Vagina (tissue), 2 donors: ENCODE measurements at places on chromosomes 2 and 18. TPM values are rescaled to one million over a fixed set of nuclear protein-coding genes. Genes with fewer than 3 reads are reported as not detected.
A peak's percentile ranks its signal among the peaks of the same experiment; 100 is the strongest.

Gene PRLH
- not detected for total RNA-seq

Gene ABHD1
- not detected for total RNA-seq

GRCh38 chr2:40480596-40480995, 28.7 kb upstream of the SLC8A1 start:
- H3K27me3 ChIP-seq = no peaks in the 10 kb centered on the region
- no peak for DNase-seq
- H3K36me3 ChIP-seq = no peaks in the 10 kb centered on the region
- H3K4me3 ChIP-seq = no peak overlapping the region
- no peak overlapping the region for H3K27ac ChIP-seq

DNA sequence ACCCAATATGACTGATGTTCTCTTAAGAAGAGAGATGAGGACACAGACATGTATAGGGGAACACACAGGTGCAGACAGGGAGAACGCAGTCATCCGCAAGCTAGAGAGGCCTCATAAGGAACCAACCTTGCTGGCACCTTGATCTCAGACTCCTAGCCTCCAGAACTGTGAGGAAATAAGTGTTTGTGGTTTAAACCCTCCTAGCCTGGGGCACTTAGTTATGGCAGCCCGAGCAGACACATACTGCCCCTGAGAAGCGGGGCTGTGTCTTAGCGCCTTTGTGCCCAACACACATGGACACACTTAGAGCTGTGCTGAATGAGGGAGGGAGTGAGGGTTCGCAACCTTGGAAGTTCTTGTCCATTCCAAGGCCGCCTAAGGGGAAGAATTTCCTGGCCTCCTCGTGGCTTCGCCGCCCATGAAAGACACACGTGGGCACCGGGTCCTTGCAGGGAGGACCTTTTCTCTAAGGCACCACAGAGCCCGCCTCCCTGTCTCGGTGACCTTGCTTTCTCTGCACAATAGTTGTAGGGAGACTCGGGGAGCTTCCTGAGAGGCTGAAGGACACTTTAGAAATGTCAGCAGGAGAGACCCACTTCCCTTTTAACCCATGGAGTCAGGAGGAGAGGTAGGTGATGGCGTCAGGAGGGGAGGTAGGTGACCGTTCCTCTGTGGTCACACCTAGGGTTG, 224.5 kb upstream of the HDAC4 start:
- H3K36me3 ChIP-seq = no peaks in the 10 kb centered on the region
- no peak overlapping the region for H3K27ac ChIP-seq
- no peaks in the 10 kb centered on the region for H3K27me3 ChIP-seq

DNA sequence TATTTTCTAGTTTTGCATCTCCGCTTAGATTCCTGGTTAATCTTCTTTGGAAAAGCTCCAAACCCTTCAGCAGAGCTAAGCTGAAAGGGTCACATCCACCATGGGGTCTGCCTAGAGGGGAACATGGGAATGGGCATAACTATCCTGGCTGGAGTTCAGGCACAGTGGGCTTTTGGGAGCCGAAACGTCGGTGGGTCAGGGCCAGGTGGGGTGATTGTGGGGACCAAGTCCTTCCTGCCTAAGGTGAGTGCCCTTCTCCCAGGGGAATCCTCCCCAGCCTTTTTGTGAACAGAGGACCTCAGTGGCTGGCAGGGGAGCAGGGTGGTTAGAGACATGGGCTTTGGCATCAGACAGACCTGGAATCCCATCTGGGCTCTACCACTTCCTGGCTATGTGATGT, 60.3 kb downstream of the CELF4 start:
- H3K36me3 ChIP-seq = no peaks in the 10 kb centered on the region
- no peak overlapping the region for H3K27ac ChIP-seq
- H3K4me3 ChIP-seq = no peak overlapping the region
- no peaks in the 10 kb centered on the region for H3K27me3 ChIP-seq
- H3K4me1 ChIP-seq = no peaks in the 10 kb centered on the region

DNA sequence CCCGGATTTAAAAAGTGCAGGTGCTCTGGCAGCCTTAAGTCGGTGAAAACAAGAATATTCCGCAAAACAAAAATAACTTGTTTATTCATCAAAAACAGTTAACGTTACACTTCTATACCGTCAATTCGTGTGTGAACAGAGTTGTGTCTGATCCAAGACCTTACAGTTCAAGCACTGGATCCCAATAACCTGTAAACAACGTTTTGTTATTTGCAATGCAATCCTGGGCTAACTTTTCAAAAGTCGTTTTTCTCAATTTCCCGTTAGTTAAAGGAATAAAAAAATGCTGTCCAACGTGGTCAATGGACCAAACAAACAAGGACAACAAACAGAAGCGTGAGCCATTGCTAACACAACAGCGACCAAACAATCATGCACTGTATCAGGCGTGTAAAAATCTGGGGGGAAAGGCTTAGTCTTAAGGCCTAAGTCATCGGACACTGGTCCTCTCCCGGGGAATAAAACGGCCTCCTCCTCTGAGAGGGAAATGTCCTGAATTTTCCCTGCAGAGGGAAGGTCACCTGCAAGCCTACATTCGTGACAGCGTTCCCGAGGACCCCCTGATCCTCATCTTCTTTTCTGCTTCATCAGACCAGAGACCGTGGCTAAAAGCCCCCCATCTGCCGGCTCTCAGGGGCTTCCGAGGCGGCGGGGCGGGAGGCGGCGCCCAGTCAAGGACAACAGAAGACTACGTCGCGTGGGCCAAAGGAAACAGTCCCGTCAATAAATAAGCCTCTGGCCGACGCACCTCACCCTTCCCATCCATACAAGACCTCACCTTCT, 490 bp downstream of the NDUFS1 start:
- no peaks in the 10 kb centered on the region for H3K27me3 ChIP-seq
- H3K4me1 ChIP-seq = peaks cover 38% of the 10 kb centered on the region
- H3K4me3 ChIP-seq = peak overlapping the region; percentile 86
- no peaks in the 10 kb centered on the region for H3K36me3 ChIP-seq
- peak overlapping the region; percentile 94 for H3K27ac ChIP-seq
